ENCODE measurements at places on chromosomes 3 and 15. TPM values are rescaled to one million over a fixed set of nuclear protein-coding genes. Genes with fewer than 3 reads are reported as not detected.

The C3orf22 gene
- total RNA-seq: not detected

The OXSR1 gene
- total RNA-seq: 45.2 TPM

The PRR20G gene
- not detected for total RNA-seq

The FGF7 gene
- 0.05 TPM for total RNA-seq

The RTP2 gene
- not detected for total RNA-seq

The GRK7 gene
- total RNA-seq: not detected

The ATP8B4 gene
- total RNA-seq: 0.23 TPM

The GPR171 gene
- not detected for total RNA-seq

DNA sequence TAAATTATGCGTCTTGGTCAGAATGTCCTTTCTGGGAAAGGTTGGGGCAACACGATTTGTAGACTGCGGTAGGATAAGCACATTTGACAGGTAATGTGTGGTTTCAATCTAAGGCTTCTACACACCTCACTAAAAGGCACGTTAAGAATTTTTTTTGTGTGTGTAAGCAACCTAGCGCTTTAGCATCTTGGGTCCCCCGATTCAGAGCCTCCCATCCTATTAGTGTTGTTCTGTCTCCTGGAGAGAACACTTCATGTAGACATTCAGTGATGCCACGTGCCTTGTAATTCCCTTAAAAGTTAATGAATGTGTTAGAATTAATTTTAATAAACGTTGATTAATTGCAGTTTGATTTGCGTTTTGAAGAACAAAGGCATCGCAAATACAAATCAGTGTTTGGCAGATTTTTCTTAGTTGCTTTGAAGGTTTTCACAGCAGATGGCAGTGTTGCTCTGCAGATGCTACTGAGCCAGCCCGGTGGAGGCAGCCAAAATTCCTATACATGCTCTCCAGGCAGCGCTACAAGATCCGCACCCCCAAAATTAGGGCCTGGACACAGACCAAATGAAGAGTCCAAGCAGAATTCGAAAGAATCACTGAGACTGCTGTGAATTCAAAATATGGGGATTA lies 63.5 kb downstream of the OTOL1 start:
- no peak for DNase-seq
- no peaks in the 10 kb centered on the region for H3K4me1 ChIP-seq
- H3K27me3 ChIP-seq: no peaks in the 10 kb centered on the region
- no peaks in the 10 kb centered on the region for H3K36me3 ChIP-seq

GRCh38 chr15:34304613-34305012 lies 33.0 kb downstream of the SLC12A6 start:
- no peaks in the 10 kb centered on the region for H3K27me3 ChIP-seq
- DNase-seq: no peak
- H3K4me3 ChIP-seq: no peak overlapping the region
- no peak overlapping the region for H3K27ac ChIP-seq
- peaks cover 14% of the 10 kb centered on the region for H3K36me3 ChIP-seq
- H3K4me1 ChIP-seq: no peaks in the 10 kb centered on the region

DNA sequence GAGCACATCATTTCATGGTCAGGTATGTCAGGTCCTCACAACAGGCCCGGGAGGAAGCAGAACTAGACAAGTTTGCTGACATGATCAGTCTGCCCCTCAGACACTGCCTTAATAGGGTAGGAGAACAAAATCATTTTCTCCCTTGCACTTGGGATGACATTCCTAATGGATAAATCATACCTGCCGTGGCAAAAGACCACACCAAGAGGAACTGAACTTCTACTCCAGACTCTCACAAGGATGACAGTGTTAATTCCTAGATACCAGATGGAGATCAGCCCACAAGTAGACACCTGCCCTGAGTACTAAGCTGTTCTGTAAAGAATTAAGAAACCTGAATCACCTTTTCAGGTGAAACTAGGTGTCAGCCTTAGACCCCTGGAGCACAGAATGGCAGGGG lies 19.5 kb downstream of the SIAH2 start:
- no peak overlapping the region for H3K4me3 ChIP-seq
- H3K36me3 ChIP-seq: peaks cover 2% of the 10 kb centered on the region
- H3K4me1 ChIP-seq: peaks cover 39% of the 10 kb centered on the region
- no peak overlapping the region for H3K27ac ChIP-seq
- no peaks in the 10 kb centered on the region for H3K27me3 ChIP-seq

GRCh38 chr3:171116365-171116764 lies 89.8 kb upstream of the SLC2A2 start:
- no peak overlapping the region for H3K27ac ChIP-seq
- H3K27me3 ChIP-seq: no peaks in the 10 kb centered on the region
- peaks cover 19% of the 10 kb centered on the region for H3K36me3 ChIP-seq
- H3K4me1 ChIP-seq: no peaks in the 10 kb centered on the region
- DNase-seq: no peak
- no peak overlapping the region for H3K4me3 ChIP-seq

- H3K27me3 ChIP-seq: peaks cover 2% of the 10 kb centered on the region
- H3K4me1 ChIP-seq: no peaks in the 10 kb centered on the region
- no peak overlapping the region for H3K27ac ChIP-seq
- no peak for DNase-seq
- H3K36me3 ChIP-seq: no peaks in the 10 kb centered on the region
Observed at GRCh38 chr3:27714692-27715453, 7.2 kb downstream of the EOMES start.

DNA sequence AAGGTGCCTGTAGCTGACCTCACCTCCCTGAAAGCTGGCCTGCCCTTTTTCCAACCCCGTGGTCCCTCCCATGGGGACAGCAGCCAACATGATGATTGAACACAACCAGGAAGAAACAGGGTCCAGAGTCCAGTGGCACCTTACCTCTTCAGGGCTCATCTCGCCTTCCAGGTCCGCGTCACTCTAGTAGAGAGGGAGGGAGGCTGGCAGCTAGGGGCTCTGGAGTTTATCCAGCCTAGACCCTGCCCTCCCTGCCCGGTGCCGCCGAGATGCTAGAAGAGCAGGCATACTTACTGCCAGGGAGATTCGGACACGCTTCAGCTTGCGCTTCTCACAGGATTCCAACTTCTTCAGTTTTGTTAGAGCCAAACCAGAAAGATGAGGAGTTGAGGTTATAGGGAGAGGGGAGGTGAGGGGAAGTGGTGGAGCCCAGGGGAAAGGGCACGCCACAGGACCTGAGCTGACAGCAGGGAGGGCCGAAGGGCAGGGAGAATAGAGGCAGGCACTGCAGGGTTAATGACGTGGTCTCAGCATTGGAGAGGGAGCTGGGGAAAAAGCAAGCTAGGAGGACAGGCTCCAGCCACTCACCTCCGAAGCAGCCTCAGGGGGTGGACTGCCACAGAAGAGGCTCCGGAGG lies 9.1 kb downstream of the CLCN2 start:
- DNase-seq: no peak
- no peaks in the 10 kb centered on the region for H3K27me3 ChIP-seq
- H3K4me1 ChIP-seq: no peaks in the 10 kb centered on the region
- no peak overlapping the region for H3K27ac ChIP-seq
- H3K4me3 ChIP-seq: no peak overlapping the region

DNA sequence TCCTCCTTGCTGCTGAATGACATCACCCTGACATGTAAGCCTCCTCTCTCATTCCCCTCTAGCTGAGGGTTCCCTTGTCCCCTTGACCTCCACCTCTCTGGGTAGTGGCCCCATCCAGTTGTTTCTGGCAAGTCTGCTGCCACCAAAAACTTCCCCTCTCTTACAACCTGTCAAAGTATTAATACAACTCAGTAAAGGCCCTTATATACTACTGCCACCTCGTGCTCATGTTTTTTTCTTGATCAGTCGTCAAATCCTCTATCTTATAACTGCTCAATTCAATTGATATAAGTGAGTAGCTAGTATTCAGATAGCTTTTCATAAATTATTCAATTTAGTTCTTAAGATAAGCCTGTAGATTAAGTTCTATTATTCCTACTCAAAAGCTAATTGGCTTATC lies 249.6 kb downstream of the MBNL1 start:
- H3K4me1 ChIP-seq: peaks cover 8% of the 10 kb centered on the region
- H3K27me3 ChIP-seq: no peaks in the 10 kb centered on the region
- no peaks in the 10 kb centered on the region for H3K36me3 ChIP-seq
- H3K4me3 ChIP-seq: no peak overlapping the region
- DNase-seq: no peak
- no peak overlapping the region for H3K27ac ChIP-seq

GRCh38 chr3:14174483-14174882 lies 3.9 kb downstream of the XPC start:
- H3K36me3 ChIP-seq: peaks cover 15% of the 10 kb centered on the region
- peak overlapping the region; percentile 46 for H3K4me3 ChIP-seq
- DNase-seq: no peak
- H3K4me1 ChIP-seq: peaks cover 14% of the 10 kb centered on the region

- H3K4me3 ChIP-seq: no peak overlapping the region
- no peaks in the 10 kb centered on the region for H3K27me3 ChIP-seq
- no peaks in the 10 kb centered on the region for H3K4me1 ChIP-seq
- H3K36me3 ChIP-seq: no peaks in the 10 kb centered on the region
- no peak for DNase-seq
Observed at GRCh38 chr3:165346503-165346902, 150.3 kb upstream of the SLITRK3 start.

- H3K4me3 ChIP-seq: no peak overlapping the region
- H3K27me3 ChIP-seq: no peaks in the 10 kb centered on the region
Observed at GRCh38 chr3:134320749-134321148, 53.5 kb downstream of the AMOTL2 start.

GRCh38 chr3:188396251-188396650 lies 242.3 kb downstream of the LPP start:
- no peak for DNase-seq
- H3K27ac ChIP-seq: no peak overlapping the region
- peaks cover 15% of the 10 kb centered on the region for H3K4me1 ChIP-seq
- no peaks in the 10 kb centered on the region for H3K36me3 ChIP-seq

- no peak overlapping the region for H3K27ac ChIP-seq
- H3K4me3 ChIP-seq: no peak overlapping the region
- no peak for DNase-seq
- H3K4me1 ChIP-seq: no peaks in the 10 kb centered on the region
- no peaks in the 10 kb centered on the region for H3K27me3 ChIP-seq
Observed at GRCh38 chr3:156619376-156619775, 55.0 kb upstream of the TIPARP start.

GRCh38 chr3:152205097-152205593 lies 63.6 kb upstream of the MBNL1 start:
- H3K4me1 ChIP-seq: peaks cover 11% of the 10 kb centered on the region
- peak overlapping the region; percentile 30 for H3K4me3 ChIP-seq
- H3K36me3 ChIP-seq: no peaks in the 10 kb centered on the region
- H3K27me3 ChIP-seq: no peaks in the 10 kb centered on the region

DNA sequence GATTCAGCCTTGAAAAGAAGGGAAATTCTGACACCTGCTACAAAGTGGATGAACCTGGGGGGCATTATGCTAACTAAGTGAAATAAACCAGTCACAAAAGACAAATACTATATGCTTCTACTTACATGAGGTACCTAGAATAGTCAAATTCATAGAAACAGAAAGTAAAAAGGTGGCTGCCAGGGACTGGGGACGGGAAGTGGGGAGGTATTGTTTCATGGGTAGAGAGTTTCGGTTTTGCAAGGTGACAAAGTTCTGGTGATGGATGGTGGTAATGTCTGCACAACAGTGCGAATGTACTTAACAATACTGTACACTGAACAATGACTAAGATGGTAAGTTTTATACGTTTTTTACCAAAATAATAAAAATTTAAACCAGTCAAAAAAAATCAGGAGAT lies 4.8 kb downstream of the IDH2 start:
- H3K4me1 ChIP-seq: peaks cover 55% of the 10 kb centered on the region
- H3K27ac ChIP-seq: peak overlapping the region; percentile 91
- no peaks in the 10 kb centered on the region for H3K27me3 ChIP-seq
- peak; percentile 88 for DNase-seq

- H3K36me3 ChIP-seq: no peaks in the 10 kb centered on the region
- no peak overlapping the region for H3K27ac ChIP-seq
- no peaks in the 10 kb centered on the region for H3K27me3 ChIP-seq
- no peaks in the 10 kb centered on the region for H3K4me1 ChIP-seq
- H3K4me3 ChIP-seq: no peak overlapping the region
Observed at GRCh38 chr3:12467746-12468145, 16.5 kb upstream of the TSEN2 start.

DNA sequence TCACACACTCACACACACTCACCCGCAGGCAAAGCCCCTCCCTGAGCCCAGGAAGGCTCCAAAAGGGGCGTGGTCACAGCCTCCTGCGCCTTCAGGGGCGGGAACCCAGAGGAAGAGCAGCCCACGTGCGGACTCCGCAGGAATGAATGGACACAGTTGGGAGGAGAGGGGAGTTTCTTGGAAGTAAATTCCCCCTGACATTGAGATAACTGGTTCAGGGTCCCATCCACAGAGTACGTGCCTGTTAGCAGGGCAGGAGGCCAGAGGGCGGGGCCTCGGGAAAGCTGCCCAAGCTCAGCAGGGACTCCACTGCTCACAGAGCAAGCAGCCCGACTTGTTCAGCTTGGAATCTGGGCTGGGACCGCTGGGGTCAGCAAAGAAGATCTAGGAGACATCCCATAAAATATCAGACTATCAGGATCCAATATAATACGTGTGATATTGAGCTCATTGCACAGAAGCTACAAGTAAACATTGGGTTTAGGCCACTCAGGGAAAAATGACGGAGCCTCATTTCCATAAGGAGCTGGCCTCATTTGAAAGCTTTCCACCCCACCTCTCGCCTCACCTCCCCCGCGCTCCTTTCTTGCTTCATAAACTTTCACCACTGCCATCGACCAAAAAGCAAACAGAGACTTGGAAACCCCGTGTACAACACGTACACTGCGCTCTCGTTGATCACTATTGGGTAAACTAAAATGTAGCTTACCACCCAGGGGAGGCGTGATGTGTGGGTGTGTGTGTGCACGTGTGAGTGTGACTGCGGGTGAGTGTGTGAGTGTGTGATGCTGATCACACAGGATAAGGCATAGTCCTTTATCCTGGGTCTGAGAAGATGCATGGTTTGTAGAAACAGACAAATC lies 36.0 kb downstream of the TM2D3 start:
- H3K4me3 ChIP-seq: no peak overlapping the region
- H3K4me1 ChIP-seq: peaks cover 15% of the 10 kb centered on the region
- H3K36me3 ChIP-seq: peaks cover 2% of the 10 kb centered on the region
- H3K27me3 ChIP-seq: no peaks in the 10 kb centered on the region
- no peak for DNase-seq

DNA sequence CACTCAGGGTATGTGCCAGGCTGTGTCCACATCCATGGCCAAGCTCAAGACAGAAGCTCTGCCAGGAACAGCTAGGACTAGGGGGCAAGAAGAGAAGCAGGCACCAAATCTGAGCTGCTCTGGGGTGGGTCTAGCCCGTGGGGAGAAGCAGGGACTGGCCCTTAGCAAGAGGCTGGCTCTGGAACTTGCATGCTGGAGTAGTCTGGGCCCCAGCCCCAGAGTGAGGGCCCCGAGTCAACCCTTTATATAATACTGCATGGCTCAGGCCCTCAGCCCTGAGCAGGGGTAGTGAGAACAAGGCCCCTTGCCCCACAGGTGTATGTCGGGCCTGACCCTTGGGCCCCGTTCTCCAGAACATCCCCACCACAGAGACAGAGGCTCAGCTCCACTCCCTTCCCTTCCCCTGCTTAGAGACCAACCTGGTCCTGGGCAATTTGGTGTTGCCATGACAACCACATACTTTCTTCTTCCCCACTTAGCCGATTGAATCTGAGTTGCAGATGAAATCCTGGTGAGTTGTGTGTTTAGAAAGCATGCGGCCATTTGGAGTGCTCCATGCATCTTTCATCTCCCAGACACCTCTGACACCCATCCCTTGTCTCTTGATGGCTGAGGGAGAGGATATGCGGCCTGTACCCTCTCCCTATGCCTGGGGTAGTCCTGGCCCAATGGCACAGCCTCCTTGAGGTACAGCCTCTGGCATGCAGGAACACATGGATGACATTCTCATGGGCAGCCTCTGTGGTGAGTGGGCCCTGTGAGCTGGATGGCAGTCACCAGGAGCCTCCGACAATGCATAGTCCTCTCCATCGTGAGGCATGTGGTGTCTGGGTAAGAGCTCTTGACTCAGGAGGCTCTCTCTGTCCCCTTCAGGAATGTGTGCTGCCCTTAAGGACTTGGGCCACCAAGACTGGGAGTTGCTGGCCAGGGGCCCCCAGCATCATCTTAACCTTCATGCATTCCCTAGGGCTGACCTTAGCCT lies 29.2 kb upstream of the SFMBT1 start:
- H3K4me3 ChIP-seq: no peak overlapping the region
- peaks cover 9% of the 10 kb centered on the region for H3K4me1 ChIP-seq
- no peaks in the 10 kb centered on the region for H3K36me3 ChIP-seq
- no peak overlapping the region for H3K27ac ChIP-seq
